Fibroblast of skin of abdomen (primary cell): ENCODE measurements at places on chromosomes 7 and 10.

DNA sequence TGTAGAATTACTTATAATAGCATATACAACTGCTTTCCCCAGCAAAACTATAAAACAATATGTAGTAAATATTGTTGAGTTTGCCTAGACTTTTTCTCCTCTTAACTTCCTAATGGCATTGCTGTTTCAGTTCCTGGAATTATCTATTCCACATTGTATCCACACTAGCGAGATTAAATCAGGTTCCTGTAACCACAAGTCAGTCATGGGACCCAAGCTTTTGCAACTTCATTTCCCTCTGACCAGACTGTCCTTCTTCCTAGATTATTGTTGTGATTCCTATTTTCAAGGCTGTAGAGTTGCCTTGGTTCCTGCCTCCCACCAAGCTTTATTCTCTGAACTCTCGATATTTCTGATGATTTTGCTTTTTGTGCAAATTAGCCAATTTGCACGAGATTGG is 173.3 kb upstream of the ZNF804B start:
- DNase-seq, result no peak

DNA sequence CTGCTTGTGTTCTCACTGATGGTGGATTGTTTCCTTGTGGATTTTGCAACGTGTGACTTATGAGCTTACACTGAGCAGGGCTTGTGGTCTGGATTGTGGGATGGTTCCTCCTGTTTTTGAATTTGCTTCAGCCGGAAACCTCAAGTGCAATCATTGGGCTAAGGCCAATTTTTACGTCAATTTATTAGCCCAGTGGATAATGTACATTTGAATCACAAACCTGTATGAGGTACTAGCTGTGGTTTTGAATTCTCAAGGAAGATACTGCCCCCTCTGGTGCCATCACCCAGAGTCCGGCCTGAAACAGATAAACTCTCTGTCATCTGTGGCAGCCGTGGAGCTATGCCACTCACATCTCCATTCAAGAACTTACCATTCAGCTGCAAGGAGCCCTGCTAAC is 7.3 kb upstream of the ZNF777 start:
- no peak for DNase-seq

DNA sequence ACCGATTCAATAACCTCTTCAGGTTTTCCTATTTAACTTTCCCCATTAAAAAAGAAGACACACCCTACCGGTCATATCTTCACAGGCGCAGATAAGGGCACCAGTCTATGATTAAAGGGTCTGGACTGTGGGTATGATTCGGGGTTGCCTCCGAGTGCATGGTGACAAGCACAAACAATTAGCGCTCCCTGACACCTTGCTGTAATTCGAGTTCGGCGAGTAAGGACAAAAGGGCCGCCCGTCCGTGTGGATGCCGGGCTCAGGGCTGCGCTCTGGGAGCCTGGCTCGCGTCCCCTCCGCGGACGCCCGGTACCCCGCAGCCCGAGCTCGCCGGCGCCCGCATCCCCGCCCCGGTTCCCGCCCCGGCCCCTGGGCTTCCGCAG is 111.9 kb upstream of the RHEB start:
- no peak for DNase-seq

- DNase-seq, result no peak
These were observed 148.4 kb upstream of the HDAC9 start for GRCh38 chr7:18347170-18347569.

- DNase-seq, result peak; percentile 89
These were observed 67.6 kb downstream of the DOCK1 start for GRCh38 chr10:126972635-126973414.

DNA sequence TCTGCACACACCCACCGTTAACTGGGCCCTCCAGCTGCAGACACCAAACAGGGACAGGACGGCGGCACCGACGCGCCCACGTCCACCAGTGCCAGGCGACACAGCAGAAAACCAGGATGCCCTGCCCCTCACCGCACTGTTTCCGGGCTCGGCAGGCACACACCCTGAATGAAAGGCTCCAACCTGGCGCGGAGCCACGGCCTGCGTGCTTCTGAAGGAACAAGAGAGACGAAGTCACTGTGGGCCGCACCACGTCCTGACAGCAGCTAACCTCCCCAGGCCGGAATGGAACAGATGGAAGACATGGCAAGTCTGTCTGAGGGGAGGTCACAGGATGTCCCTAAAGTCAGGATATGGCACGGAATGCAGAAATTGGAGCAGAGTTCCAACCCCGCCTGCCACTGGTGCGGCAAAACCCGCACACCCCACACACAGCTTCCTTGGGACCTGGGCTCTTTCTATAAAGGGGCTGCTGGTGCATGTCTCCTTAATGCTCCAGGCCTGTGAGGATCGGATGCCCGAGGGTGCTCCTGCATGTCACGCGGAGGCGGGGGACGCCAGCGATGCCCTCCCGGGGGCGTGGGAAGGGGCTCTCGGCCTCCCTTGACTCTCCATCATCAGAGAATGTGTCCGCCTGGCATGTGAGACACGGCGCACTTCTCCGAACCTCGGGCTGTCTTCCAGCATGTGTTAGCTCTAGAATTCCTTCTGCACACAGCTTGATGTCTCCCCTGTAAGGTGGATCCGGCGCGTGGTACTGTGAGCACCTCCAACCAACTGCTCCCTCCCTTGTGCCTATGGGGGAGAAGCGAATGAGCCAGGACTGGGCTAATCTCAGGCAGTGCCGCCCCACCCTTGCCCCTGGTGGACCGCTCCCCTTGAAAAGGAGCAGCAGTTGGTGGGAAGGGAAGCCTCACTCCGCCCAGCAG is 3.9 kb upstream of the GPER1 start:
- no peak for DNase-seq
